Mammary epithelial cell (primary cell): ENCODE measurements at places on chromosomes 1 and 21. TPM values are rescaled to one million over a fixed set of nuclear protein-coding genes. Genes with fewer than 3 reads are reported as not detected.

Gene TEKT2
- total RNA-seq = not detected

GRCh38 chr1:151816548-151817352 is 11.5 kb upstream of the LINGO4 start:
- peak; percentile 6 for DNase-seq

DNA sequence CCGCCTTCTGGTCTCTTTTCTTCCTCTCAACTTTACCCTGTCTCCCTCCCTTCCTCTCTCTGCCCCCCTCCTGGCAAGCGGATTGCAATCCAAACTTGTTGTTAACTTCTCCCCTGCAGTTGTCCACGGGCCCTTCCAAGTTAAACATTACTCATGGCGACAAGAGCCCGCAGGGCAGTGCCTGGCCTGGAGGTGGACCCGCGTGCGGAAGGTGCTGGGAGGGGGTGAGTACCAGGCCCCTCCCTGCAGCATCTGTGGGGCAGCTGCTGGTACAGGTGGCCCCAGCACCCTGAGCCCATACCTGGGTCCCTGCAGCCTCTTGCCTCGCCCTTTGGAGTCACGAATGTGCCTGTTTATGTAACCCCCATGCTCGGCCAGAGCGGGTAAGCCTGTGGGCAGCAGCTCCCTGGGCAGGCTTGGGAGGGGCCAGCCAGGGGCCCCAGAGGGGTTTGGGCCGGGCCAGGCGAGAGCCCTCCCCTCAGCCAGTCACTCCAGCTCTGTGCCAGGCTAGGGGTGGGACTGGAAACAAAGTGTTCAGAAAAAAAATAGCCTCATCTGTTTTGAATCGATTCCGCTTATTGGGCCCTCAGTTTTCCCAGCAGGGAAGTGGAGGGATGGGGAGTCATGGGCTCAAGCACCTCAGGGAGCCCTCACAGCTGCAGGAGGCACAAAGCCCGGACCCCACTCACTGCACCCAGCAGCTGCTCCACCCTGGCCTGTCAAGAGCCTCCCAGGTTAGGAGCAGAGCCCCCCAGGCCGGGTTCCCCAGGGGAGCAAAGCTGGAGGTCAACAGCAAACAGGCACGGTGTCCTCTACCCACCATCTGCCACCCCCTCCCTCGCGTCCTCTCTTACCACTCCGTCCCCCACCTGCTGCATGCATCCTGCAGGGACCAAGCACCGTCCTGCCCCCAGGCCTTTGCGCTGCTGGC is 14.0 kb upstream of the FAAP20 start:
- DNase-seq = peak; percentile 82

GRCh38 chr1:210516092-210516656 is 187.5 kb downstream of the HHAT start:
- DNase-seq = no peak

DNA sequence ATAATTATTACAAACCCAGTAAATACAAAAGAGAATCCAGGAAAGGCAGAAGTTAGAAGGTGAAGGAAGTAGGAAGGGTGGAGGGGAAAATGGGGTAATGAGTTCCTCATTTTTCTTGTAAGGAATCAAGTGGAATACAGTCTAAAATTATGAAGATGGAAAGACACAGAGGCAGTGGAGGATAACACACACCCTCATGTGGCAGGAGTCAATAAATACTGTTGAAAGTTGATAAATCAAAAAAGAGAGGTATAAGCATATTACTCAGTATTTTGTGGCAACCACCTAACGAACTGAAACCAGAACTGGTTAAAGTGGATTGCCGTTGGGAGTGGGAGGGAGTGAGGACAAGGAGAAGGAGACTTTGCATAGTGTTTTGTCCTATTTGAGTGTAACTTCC is 78.6 kb upstream of the SLC44A3 start:
- DNase-seq = peak; percentile 38

- no peak for DNase-seq
Observed at GRCh38 chr1:54559111-54559548, 11.1 kb downstream of the ACOT11 start.

Gene NPR1
- 0.17 TPM for total RNA-seq

DNA sequence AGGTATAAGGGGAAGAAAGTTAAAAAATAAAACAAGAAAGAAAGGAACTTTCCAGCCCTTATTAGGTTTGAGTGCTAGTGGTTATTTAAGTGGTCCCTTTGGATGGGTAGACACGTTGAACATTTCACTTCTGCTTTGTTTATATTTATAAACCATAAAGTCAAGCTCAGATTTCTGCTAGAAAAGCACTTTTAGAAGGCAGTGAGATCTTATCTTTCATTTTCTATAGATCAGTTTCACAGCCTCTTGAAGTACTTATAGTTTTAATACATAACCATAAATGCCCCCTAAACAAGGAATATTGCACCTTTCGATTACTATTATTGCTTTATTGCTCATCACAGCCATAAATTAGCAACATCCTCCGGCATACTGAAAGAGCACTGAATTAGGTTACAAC is 446.8 kb upstream of the PLXNA2 start:
- DNase-seq = no peak

DNA sequence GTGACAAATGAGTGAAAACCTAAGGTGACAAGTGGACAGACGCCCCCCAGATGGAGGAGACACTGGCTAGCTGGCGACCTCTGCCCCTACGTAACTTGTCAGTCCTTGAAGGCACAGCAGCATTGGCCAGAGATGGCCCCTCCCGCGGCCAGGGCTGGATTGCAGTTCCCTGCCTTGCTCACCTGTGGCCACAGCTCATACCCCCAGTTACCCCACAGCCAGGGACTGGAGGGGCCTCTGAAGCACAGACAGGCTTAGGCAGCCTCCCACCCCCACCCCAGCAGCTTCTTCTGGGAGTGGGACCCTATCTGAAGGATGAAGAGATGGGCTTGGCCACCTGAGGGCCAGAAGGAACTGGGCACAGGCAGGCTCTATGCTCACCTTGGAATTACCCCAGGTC is 3.7 kb downstream of the HES3 start:
- DNase-seq = no peak

Gene BSND
- not detected for total RNA-seq

- DNase-seq = no peak
Observed at GRCh38 chr1:46432781-46433327, 38.7 kb downstream of the FAAH start.

DNA sequence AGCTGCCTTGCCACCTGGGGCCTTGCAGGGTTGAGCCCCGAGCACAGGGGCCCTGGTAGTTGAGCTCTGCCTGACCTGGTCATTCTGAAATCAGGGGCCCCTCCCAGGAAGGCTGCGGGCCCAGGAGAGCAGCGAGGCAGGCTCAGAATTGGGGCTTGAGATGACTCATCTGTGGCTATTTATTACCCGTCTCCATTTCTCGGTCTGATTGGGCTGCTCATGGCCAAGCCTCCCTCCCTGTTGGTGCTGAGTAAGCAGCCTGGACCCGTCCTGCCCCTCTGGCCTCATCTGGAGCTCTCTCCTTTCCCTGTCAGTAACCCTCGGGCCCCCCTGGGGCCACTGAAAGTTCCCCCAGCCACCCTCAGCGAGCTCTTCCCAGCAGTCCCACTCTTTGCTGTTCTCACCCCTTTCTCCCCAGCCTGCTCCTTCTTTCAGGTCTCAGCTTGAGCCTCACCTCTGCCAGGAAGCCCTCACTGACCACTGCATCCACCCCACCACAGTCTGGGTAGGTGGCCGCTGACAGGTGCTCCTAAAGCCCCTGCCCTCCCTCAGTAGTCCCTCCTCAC is 11.0 kb upstream of the TNFRSF8 start:
- DNase-seq = peak; percentile 79

Gene APOBEC4
- not detected for total RNA-seq
